ENCODE measurements at places on chromosomes 7 and 10.

- DNase-seq, result no peak
Measured at GRCh38 chr7:36806891-36807290, 82.6 kb upstream of the AOAH start.

GRCh38 chr7:96838481-96838880 is 128.8 kb upstream of the SEM1 start:
- no peak for DNase-seq

- no peak for DNase-seq
Measured at GRCh38 chr7:128112781-128113221, 81.6 kb upstream of the LRRC4 start.

DNA sequence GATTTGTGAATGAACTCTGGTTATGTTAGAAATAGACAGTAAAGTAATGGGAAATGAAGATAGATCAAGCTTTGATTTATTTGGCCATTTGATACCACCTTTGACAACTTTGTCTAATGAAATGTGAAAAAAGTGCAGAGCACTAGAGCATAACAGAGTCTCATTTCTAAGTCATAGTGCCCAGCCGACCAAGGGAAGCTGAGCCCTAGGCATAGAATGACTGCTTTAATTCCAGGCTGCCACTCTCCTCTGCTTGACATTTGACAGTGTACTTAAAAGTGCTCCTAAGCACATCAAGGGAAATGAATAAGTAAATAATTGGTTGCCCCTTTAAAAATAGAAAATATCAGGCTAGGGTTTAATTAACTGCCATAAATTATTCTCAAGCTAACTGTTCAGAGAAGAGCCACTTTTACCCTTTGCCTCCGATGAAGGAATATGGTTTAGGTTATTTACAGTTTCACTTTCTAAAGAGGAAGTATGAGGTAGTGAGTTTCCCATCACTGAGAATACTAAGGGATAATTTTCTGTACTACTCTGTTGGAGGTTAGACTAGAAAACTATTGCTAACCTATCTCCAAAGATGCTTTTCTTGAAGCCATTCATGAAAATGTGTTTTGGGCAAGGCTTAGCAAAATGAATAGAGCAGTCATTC is 591.6 kb downstream of the REEP3 start:
- DNase-seq, result no peak

- DNase-seq, result no peak
Measured at GRCh38 chr7:57308631-57309408, 141.2 kb upstream of the ZNF716 start.

GRCh38 chr10:74150204-74150989 is at the start of gene AP3M1:
TSS of gene AP3M1 (minus strand) at chr10:74150828. CDS start at chr10:74138379, 12,449 bp downstream.
- DNase-seq, result peak; percentile 26

DNA sequence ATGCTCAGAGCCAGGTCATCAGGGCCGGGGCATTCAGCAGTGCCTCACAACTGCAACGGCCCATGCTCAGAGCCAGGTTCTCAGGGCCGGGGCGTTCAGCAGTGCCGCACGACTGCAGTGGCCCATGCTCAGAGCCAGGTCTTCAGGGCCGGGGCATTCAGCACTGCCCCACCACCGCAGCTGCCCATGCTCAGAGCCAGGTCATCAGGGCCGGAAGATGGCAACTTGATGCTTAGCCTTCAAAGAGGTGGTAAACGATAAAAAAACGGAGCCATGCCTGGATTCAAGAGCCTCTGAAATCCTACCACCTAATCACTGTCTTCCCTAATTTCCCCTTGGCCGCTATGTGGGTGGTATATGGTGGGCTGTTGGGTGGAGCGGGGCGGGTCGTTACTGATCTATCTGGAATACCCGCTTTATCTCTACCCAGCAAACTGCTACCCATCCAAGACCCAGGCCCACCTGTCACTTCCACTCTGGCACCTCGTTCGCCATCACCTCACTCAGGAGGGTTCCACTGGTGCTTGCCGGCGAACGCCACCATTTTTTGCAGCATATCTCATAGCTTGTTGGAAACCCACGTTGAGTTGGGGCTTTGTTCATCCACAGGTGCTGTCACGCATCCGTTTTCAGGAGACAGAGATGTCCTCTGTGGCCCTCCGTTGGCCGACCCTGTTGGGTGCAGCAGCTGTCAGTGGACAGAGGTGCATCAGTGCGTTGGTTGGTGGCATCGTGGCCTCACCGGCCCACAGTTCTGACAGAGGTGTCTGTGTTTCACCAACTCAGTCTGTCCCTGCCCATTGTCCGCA is 221.1 kb downstream of the EBF3 start:
- DNase-seq, result no peak

DNA sequence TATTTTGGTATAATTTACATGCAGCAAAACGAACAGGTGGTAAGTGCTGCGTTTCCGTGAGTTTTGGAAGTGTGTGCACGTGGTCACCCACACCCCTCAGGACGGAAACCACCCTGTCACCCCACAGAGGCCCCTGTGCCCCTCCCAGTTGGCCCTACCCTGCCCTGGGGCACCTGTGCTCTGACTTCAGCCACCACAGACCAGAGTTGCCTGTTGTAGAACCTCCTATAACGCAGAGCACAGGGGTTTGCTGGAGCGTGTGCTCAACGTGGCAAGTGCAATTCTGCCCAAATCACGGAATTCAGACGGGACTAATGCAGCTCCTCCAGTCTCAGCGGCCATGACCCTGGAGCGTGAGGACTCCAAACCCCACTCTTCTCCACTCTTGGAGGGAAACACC is 9.6 kb upstream of the CFAP46 start:
- no peak for DNase-seq

GRCh38 chr10:50437248-50437647 is 185.9 kb upstream of the ASAH2 start:
- no peak for DNase-seq

DNA sequence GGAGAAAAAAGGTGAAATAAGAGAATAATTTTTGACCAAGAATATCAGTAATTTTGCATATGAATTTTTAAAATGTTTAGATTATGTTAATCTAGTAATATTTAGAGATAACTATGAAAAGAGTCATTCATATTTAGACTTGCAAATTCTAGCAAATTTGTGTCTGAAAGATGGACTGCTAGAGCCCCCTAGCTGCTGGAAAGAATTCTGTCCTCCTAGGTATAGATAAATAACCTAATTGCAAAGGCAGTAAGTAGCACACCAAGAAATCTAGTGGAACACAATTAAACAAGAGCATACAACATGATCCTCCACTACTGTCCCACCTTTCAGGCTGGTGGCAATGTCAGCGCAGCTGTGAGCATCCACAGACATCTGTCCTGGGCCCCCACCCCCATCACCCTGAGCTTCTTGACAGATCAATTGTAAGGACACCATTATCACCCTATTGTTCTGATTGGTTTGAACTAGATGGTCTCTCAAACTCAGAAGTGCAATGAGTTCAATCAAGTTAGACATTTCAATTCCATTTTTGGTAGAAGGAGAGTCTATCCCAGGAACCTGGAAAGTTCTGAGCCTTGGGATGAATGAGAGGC is 15.0 kb upstream of the GFRA1 start:
- DNase-seq, result no peak

GRCh38 chr7:94239661-94240234 is 154.9 kb upstream of the COL1A2 start:
- no peak for DNase-seq

DNA sequence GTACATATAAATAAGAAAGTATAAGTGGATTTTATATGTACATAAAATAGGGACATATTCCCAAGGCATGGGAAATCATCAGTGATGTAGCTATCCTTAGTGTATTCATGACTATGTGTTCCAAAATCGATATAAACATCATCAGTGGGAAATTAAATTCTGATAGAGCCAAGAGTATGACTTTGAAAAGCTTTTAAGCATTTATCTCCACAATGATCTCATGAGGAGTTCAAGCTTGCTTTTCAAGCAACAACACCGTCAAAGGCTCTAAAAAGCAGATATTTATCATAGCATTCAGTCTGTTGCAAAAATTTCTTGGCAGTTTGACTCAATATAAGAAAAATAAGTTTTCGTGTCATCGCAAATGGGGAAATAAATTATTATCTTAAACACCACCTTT is 14.5 kb upstream of the NEBL start:
- no peak for DNase-seq

- DNase-seq, result no peak
Measured at GRCh38 chr10:132728321-132728720, 57.6 kb downstream of the NKX6-2 start.

DNA sequence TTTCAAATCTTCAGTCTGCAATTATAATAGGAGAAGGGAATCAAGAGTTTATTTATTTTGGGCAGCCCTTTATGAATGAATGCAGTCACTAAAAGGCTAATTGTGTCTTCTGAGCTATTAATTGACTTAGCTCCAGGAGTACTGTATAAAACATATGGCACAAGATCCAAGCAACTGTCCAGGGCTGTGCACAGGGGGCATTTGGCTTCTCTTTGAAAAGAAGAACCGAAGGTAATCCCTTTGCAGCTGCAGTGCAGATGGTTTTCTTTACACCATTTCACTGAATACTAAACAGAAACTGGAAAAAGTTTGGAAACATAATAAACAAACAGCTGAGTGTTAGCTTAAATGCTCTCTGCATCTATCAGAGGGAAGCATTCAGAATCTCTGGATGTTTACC is 282.6 kb upstream of the LRRN3 start:
- DNase-seq, result no peak

- DNase-seq, result peak; percentile 86
Measured at GRCh38 chr10:103772096-103772845, 83.1 kb downstream of the SH3PXD2A start.

- DNase-seq, result no peak
Measured at GRCh38 chr7:23968791-23969190, 258.8 kb downstream of the STK31 start.

DNA sequence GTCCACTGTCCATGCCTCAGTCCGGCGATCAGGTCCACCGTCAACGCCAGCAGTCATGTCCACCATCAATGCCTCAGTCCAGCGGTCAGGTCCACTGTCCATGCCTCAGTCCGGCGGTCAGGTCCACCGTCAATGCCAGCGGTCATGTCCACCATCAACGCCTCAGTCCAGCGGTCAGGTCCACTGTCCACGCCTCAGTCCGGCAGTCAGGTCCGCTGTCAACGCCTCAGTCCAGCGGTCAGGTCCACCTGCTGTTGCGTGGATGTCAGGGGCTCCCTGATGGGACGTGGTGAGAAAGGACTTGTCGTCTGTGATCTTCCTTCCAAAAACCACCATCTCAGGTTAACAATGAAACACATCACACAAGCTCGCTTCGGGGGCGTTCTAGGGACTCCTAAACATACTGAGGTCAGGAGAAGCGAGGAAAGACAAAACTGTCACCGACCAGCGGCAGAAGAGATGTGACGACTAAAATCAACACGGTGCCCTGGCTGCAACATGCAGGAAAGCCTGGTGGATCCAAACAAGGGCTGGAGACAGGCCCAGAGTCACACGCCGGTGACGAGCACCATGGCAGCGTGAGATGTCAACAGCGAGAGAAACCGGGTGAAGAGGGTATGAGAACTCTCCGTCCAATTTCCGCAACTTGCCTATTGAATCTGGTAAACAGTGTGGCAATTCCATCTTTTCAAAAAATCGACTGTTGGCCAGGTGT is 264.2 kb downstream of the MAD1L1 start:
- no peak for DNase-seq

GRCh38 chr10:49309691-49310411 is 10.9 kb downstream of the C10orf71 start:
- DNase-seq, result no peak

DNA sequence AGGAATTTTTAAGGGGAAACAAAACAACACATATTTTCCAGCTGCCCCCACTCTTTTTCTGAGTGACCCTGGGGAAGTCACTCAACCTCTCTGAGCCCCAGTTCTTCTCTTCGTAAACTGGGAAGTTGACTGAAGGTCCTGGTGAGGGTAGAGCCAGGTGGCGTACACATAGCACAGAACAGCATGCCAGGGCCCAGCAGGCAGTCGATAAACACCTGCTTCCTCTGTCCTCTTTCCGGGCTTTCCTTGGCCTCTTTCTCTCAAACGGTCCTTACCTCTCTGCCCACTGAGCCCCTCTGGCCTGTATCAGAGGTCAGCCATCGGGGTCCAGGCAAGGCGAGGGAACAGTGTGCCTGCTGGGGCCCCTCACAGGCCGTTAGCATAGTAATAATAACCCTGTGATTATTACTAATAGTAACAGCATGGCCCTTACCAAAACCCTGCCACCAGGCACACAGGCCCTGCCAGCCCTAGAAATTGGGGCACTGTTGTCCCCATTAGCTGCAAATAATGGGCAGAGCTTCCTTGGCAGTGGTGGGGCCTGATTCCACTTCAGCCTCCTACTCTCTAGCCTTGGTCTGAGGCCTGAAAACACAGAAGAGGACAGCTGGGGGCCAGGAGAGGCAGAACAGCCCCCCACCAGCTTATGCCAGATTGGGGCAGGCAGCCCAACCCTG is 37.3 kb upstream of the SLC29A3 start:
- DNase-seq, result no peak

- DNase-seq, result no peak
Measured at GRCh38 chr10:130236711-130237110, 100.5 kb downstream of the GLRX3 start.

GRCh38 chr7:4479367-4480039 is 202.6 kb upstream of the FOXK1 start:
- DNase-seq, result no peak

DNA sequence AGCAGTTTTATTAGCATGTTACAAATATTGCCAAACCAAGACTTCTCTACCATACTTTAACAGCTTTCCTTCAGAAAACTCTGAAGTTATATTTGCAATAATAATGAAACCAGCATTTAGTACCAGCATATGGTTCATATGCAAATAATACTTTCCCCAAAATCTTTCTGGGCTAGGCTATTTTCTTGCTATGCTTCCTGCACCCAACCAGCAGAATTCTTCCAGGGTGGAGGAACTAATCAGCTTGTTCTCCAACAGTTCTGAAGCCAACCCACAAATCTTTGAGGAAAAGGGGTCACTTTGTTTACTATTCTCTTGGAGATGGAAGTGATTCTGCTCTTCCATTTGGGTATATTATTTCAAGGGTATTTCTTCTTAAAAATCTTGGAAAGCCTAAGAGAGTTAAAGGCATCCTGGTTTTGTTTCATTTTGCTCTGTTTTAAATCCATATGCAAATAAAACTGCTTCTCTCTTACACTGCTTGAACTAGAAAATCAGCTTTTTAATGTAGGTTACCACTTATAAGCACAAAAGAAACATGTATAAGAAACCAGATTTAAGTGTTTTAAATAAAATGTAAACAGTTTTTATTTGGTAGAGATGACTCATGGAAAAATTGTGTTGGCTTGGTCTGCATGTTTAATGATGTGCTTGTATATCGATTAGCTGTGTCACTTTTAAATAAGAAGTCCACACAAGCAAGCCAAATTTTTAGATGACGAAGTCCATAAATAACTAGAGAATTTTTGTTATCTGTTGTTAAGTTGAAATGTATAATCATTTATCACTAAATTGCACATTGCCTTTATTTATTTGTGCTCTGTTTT is 103.7 kb downstream of the HECTD2 start:
- DNase-seq, result no peak

GRCh38 chr7:7943951-7944350 is 24.6 kb upstream of the GLCCI1 start:
- no peak for DNase-seq

GRCh38 chr7:77420986-77421672 is 5.0 kb upstream of the GSAP start:
- no peak for DNase-seq

GRCh38 chr7:140610204-140611165 is 30.1 kb downstream of the DENND2A start:
- DNase-seq, result no peak
